ENCODE measurements at places on chromosomes 5 and 9. TPM values are rescaled to one million over a fixed set of nuclear protein-coding genes. Genes with fewer than 3 reads are reported as not detected.

Gene UBLCP1
- 28.4 TPM for total RNA-seq

Gene MARCHF3
- total RNA-seq: 2.4 TPM

Gene BRINP1
- not detected for total RNA-seq

Gene TRAF1
- 51.6 TPM for total RNA-seq

Gene BASP1
- total RNA-seq: not detected

Gene PPWD1
- total RNA-seq: 47.7 TPM

Gene BHMT2
- not detected for total RNA-seq

Gene SEMA4D
- total RNA-seq: 321 TPM

Gene MEIKIN
- total RNA-seq: not detected

Gene ZNF883
- 0.76 TPM for total RNA-seq

Gene PLPP1
- 27.0 TPM for total RNA-seq

Gene PCDHB12
- not detected for total RNA-seq

Gene MAP1B
- total RNA-seq: not detected

Gene ADRB2
- 2.2 TPM for total RNA-seq

Gene SPATA31A3
- total RNA-seq: not detected

Gene ADAMTS6
- 1.8 TPM for total RNA-seq

Gene LHX3
- 0.16 TPM for total RNA-seq

Gene CENPK
- 110 TPM for total RNA-seq

Gene PKD2L2
- not detected for total RNA-seq

Gene FBXW2
- 90.9 TPM for total RNA-seq

Gene GOLGA2
- total RNA-seq: 57.9 TPM

Gene PRDM9
- not detected for total RNA-seq

Gene FAM240B
- total RNA-seq: not detected

Gene PLAC8L1
- 0.42 TPM for total RNA-seq

Measured in activated CD8-positive, alpha-beta T cell treated with anti-CD3 and anti-CD28 coated beads, Interleukin-2, amount 10 ng/mL, durations not matched to agents 7 days and 5 days (primary cell).